NCI-H1105 treated with DMSO at 0.1 percent for 48 hours (cell line): ENCODE measurements at places on chromosomes 12 and 14.
A peak's percentile ranks its signal among the peaks of the same experiment; 100 is the strongest.

- no peak for DNase-seq
These were observed 146.6 kb downstream of the NRXN3 start for GRCh38 chr14:78316786-78317185.

DNA sequence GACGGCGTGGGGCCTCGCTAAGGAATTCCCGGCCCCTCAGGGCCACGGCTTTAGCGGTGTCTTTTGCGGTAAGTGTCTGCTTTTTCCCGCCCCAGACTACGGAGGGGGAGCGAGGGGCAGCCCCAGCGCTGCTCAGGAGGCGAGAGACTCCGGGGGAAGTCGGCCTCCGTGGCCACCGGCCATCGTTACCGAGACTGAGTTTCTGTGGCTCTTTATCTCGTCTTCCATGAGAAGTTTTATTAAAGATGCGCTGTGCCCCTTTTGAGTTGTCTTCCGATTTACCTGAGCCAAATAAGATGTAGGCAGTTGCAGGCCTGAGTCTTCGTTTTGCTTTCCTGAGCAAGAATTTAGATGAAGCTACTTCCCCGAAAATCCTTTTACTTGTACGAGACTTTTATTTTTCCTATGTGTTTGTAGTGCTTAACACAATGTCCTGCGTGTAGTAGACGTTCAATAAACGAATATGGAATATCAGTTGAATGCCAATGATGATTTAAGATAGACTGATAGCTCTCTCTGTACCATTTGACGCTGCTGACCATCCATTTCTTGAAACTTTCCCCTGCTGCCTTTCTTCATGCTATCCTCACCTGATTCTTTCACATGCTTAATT is 462 bp downstream of the SRP54 start:
- no peak for DNase-seq

- DNase-seq, result no peak
These were observed 63.6 kb downstream of the DAAM1 start for GRCh38 chr14:59251811-59252771.

- no peak for DNase-seq
These were observed 184.9 kb upstream of the MYL2 start for GRCh38 chr12:111105294-111105693.

DNA sequence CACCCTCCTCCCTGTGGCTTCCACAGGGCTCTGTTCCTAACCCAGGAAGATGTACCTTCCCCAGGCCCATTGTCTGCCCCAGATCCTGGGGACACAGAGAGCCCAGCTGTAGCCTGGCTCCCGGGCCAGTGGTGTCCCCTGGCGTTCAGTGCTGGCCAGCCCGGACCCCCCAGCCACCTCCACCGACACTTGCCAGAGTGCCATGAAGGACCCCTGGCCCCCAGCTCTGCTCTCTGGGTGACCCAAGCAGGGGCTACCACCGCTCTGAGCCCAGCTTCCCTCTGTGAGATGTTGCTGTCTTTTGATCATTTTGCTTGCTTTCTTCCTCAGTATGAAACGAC is 6.2 kb downstream of the INF2 start:
- DNase-seq, result no peak

GRCh38 chr12:17139931-17140330 is 534.0 kb upstream of the LMO3 start:
- DNase-seq, result no peak

GRCh38 chr12:70839544-70839943 is 81.0 kb downstream of the PTPRR start:
- no peak for DNase-seq

- peak; percentile 19 for DNase-seq
These were observed 148.7 kb downstream of the ANO2 start for GRCh38 chr12:5796171-5796958.

GRCh38 chr12:59736786-59737185 is 141.0 kb downstream of the SLC16A7 start:
- no peak for DNase-seq
